ENCODE measurements at places on chromosomes 11 and 22. TPM values are rescaled to one million over a fixed set of nuclear protein-coding genes. Genes with fewer than 3 reads are reported as not detected.

PGA5 gene
- not detected for total RNA-seq

CALCA gene
- total RNA-seq, result 0.22 TPM

P4HA3 gene
- 5.6 TPM for total RNA-seq

PTDSS2 gene
- 24.0 TPM for total RNA-seq

CSF2RB gene
- total RNA-seq, result under 0.01 TPM

TNNI2 gene
- not detected for total RNA-seq

XKR3 gene
- not detected for total RNA-seq

VPREB1 gene
- total RNA-seq, result not detected

OR4D5 gene
- not detected for total RNA-seq

MIAT gene
- total RNA-seq, result 0.78 TPM

PITPNM1 gene
- 17.0 TPM for total RNA-seq

CFAP300 gene
- total RNA-seq, result 11.0 TPM

CRY2 gene
- total RNA-seq, result 18.3 TPM

CAVIN3 gene
- 219 TPM for total RNA-seq

SLC5A12 gene
- under 0.01 TPM for total RNA-seq

RFPL1 gene
- not detected for total RNA-seq

GPHA2 gene
- total RNA-seq, result not detected

PLAAT5 gene
- 0.39 TPM for total RNA-seq

EFEMP2 gene
- total RNA-seq, result 102 TPM

SMCO4 gene
- 15.0 TPM for total RNA-seq

LRRC74B gene
- not detected for total RNA-seq

KCNJ5 gene
- total RNA-seq, result 0.13 TPM

IRAG1 gene
- total RNA-seq, result 2.1 TPM

PCNX3 gene
- 21.3 TPM for total RNA-seq

OR8G1 gene
- 0.43 TPM for total RNA-seq

INPP5J gene
- total RNA-seq, result not detected

RAB1B gene
- total RNA-seq, result 74.4 TPM

TMEM191C gene
- 0.32 TPM for total RNA-seq

OR52B4 gene
- not detected for total RNA-seq

FXYD6 gene
- total RNA-seq, result 3.9 TPM

P2RY2 gene
- total RNA-seq, result 2.5 TPM

CDC42BPG gene
- under 0.01 TPM for total RNA-seq

SCUBE2 gene
- total RNA-seq, result 4.8 TPM

NXPE1 gene
- total RNA-seq, result 0.11 TPM

LMNTD2 gene
- 0.32 TPM for total RNA-seq

SAA4 gene
- total RNA-seq, result not detected

BAIAP2L2 gene
- total RNA-seq, result 0.65 TPM

ENTHD1 gene
- total RNA-seq, result under 0.01 TPM

INCENP gene
- total RNA-seq, result 15.7 TPM

MRGPRE gene
- 0.78 TPM for total RNA-seq

SLC7A4 gene
- not detected for total RNA-seq

CARD18 gene
- not detected for total RNA-seq
